ENCODE measurements at places on chromosomes 12 and 14. TPM values are rescaled to one million over a fixed set of nuclear protein-coding genes. Genes with fewer than 3 reads are reported as not detected.

- peak; percentile 0 for DNase-seq
These were observed 576.1 kb downstream of the ALG10 start for GRCh38 chr12:34598352-34598827.

GRCh38 chr12:64531665-64532334 lies 78.5 kb upstream of the RASSF3 start:
- no peak for DNase-seq

- no peak for DNase-seq
These were observed 32.9 kb upstream of the MDM1 start for GRCh38 chr12:68364893-68365725.

DNA sequence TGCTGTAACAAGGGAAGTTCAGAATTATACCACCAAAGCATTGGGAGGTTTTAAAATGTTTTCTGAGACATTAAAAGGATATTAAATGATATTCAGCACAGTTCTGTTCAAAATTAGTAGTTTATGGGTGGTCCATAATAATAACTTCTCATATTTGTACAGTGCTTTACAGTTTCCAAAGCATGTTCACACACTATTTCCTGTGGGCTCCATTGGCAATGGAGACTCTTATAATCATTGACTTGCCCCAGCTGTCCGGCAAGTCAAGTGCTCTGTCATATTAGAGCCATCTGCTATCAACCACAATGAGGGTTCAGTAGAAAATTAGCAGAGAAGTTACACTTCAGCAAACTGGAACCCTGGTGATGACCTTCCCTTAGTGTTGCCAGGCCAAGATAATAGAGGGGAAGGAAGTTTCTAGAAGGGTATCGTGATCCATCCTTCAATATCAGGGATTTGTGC lies 526.6 kb upstream of the CCDC196 start:
- DNase-seq = no peak

Gene REP15
- polyA plus RNA-seq = 0.84 TPM

Gene GRIP1
- 0.03 TPM for polyA plus RNA-seq

Gene C3AR1
- polyA plus RNA-seq = 1.6 TPM

Gene AMIGO2
- 1.3 TPM for polyA plus RNA-seq

All from SK-N-SH (cell line).